ENCODE measurements at places on chromosomes 2 and 18. TPM values are rescaled to one million over a fixed set of nuclear protein-coding genes. Genes with fewer than 3 reads are reported as not detected.

The SPATA3 gene
- not detected for total RNA-seq

DNA sequence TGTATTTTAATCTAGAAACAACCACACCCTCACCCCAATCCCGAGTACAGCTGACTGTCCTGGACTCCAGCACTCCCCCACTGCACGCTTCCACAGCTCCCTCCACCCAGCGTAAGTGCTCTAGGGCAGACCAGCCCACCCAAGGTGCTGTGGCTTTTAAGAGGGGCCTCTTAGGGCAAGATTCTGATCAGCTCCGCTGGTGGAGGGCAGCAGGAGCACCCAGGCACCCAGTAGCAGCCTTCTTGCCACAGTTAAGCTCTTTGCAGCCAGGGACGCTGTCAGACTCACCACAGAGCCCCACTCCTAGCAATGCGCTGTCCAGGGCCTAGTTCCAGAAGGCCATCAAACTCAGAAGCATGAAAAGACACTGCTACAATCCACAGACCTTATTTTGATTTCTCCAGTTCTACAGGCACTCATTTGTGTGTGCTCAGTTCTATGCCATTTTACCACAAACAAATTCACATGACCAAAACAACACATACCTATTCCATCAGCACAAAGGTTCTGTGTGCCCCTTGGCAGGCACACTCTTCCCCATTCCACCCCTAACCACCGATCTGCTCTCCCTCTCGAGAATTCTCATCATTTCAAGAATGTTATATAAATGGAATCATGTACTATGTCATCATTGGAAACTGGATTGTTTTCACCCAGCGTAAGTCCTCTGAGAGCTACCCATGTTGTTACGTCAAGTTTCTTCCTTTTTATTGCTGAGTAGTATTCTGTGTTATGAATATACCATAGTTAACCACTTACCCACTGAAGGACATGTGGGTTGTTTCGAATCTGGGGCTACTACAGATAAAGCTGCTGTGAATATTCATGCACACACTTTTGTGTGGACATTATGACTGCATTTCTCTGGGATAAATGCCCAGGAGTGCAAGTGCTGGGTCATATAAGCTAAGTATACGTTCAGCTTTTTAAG lies 40.4 kb downstream of the PTPN2 start:
- no peak for DNase-seq
- peaks cover 24% of the 10 kb centered on the region for H3K4me1 ChIP-seq
- no peak overlapping the region for H3K27ac ChIP-seq
- H3K36me3 ChIP-seq = peaks cover 5% of the 10 kb centered on the region
- H3K4me3 ChIP-seq = no peak overlapping the region

DNA sequence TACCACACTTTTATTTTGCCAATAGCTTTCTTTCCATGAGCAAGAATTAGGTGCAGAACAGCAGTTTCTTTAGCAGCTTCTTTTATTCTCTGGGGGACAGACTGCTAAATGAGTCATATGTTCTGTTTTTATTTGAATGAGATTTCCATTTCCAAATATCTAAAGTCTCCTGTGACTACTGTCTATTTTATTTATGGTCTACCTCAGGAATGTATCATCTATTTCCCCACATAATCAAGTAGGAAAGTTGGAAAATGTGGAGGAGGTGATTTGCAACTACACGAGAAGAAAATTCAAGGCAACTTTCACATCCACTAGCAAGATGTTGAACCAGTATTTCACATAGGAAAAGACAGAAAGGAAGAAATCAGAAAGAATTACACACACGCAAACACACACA lies 139.9 kb upstream of the MEX3C start:
- no peaks in the 10 kb centered on the region for H3K36me3 ChIP-seq
- peaks cover 16% of the 10 kb centered on the region for H3K27me3 ChIP-seq
- H3K4me1 ChIP-seq = no peaks in the 10 kb centered on the region

DNA sequence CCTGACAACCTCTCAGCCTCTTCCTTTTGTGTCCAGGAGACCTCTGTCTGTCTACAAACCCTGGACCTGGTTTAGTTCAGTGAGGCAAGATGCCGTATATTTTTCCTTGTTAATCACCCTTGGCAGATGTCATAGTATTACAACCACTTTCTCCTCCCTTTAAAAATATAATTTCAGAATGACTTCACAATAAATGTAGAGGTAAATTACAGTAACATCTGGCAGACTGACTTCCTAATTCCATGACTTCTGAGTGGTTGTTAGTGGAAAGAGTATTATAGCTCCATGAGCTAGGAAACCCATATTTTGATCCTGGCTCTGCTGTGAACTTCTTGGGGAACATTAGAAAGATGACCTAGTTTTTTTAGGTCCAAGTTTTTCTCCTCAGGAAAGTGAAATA lies 39.5 kb downstream of the SPATS2L start:
- no peaks in the 10 kb centered on the region for H3K27me3 ChIP-seq
- no peaks in the 10 kb centered on the region for H3K36me3 ChIP-seq
- DNase-seq = no peak
- no peak overlapping the region for H3K27ac ChIP-seq
- no peak overlapping the region for H3K4me3 ChIP-seq

DNA sequence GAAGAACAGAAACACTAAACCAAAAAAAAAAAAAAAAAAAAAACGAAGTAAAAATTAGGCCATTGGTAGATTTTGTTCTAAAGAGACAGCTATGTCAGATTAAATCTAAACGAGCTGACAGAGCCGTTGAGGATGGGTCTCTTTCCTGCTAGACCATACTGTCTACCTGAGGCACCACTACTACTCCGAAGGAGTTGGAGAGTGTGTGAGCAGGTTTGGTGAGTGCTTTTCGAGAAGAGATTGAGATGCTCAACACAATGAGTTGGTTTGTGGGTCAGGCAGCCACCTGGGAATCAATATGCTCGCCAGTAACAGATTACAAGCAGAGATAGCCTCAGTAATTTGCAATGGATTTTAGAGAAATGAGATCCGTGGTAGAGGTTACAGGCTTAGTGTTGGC lies 281.5 kb upstream of the EPAS1 start:
- no peak overlapping the region for H3K27ac ChIP-seq
- H3K36me3 ChIP-seq = no peaks in the 10 kb centered on the region
- no peak for DNase-seq
- H3K4me1 ChIP-seq = no peaks in the 10 kb centered on the region
- H3K27me3 ChIP-seq = no peaks in the 10 kb centered on the region
- no peak overlapping the region for H3K4me3 ChIP-seq

The CAVIN2 gene
- total RNA-seq = not detected

GRCh38 chr2:120864981-120865380 lies 129.3 kb downstream of the GLI2 start:
- no peak overlapping the region for H3K27ac ChIP-seq
- H3K27me3 ChIP-seq = no peaks in the 10 kb centered on the region
- no peaks in the 10 kb centered on the region for H3K4me1 ChIP-seq
- H3K36me3 ChIP-seq = no peaks in the 10 kb centered on the region
- DNase-seq = no peak
- H3K4me3 ChIP-seq = no peak overlapping the region

GRCh38 chr18:52007105-52007504 lies 332.9 kb upstream of the DCC start:
- no peak overlapping the region for H3K27ac ChIP-seq
- H3K36me3 ChIP-seq = no peaks in the 10 kb centered on the region
- no peak overlapping the region for H3K4me3 ChIP-seq
- no peaks in the 10 kb centered on the region for H3K27me3 ChIP-seq
- DNase-seq = no peak
- no peaks in the 10 kb centered on the region for H3K4me1 ChIP-seq

DNA sequence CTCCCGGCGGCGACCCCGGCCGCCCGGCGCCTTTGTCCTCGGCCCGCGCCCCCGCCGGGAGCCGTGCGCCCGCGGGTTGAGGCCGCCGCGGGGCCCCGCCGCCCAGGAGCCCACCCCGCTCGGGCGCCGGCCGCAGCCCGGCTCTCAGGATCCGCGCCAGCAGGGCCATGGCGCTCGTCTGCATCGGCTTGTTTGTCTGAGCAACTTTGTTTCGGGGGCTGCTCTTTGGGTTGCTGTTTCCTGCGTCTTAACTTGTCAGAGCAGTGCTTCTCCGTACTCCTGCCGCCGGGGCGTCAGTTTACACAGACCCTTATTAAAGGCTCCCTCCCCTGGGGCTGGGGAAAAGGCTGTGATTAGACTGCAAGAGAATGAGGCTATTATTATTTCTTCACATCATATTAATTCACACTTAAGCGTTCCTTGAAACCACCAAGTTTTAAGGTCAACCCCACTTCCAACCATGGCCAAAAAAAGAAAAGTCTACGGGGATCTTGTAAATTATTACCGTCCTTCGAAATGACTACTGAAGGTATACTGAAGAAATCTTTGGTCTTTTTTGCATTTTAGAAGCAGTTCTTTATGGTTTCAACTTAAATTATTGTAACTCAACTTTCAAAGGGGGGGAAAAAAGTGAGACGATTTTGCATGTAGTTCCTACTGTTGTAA lies at the start of gene CYP27C1:
TSS of gene CYP27C1 (minus strand) at position 198 of the 666 bp plus-strand sequence. CDS start at position 169, 29 bp downstream.
- peak; percentile 25 for DNase-seq
- H3K36me3 ChIP-seq = no peaks in the 10 kb centered on the region
- peaks cover 27% of the 10 kb centered on the region for H3K4me1 ChIP-seq
- no peak within 1 kb of the TSS for H3K27ac ChIP-seq
- no peak within 1 kb of the TSS for H3K4me3 ChIP-seq
- peaks cover 19% of the 10 kb centered on the region for H3K27me3 ChIP-seq

The GKN2 gene
- total RNA-seq = not detected

DNA sequence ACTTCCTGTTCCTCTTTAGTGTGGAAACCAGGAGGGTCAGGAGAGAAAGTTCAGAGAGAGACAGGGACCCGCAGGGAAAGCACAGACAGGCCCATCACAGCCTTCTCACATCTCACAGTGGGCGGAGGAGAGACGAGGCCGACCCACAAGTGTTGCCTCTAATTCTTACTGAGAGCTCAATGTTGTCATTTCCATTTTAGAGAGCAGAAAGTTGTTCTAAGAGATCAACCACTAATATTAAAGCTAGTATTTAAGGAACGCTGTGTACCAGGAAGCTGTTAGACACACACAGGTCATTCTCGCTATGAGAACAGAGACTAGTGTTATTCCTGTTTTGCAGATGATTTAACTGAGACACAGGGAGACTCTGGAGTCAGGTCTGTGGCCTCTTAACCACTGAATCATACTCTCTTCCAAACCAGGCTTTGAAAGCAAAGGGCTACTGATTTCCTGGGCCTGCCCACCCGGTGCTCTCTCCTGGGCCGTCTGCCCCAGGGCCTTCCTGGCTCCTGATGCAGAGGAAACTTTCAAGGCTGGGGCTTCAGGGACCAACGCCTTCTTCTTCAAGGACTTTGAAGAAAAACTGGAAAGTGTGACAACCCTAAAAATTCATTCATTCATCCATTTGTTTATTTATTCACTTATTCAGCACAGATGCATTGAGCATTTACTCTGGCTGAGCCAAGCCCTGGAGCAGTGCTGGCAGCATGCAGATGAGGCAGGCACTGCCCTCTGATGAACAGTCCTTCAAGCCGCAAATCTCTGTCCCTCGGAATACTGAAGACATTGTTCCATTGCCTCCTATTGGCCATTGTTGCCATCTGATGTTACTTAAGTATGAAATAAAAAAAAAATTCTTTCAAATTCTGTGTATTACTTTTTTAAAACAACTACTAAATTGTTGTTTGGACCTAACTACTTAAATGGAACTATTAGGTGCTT lies 37.2 kb upstream of the BIN1 start:
- H3K27ac ChIP-seq = no peak overlapping the region
- H3K4me1 ChIP-seq = peaks cover 6% of the 10 kb centered on the region
- DNase-seq = no peak
- H3K27me3 ChIP-seq = no peaks in the 10 kb centered on the region
- H3K36me3 ChIP-seq = no peaks in the 10 kb centered on the region
- H3K4me3 ChIP-seq = no peak overlapping the region

The SPC25 gene
- 0.22 TPM for total RNA-seq

DNA sequence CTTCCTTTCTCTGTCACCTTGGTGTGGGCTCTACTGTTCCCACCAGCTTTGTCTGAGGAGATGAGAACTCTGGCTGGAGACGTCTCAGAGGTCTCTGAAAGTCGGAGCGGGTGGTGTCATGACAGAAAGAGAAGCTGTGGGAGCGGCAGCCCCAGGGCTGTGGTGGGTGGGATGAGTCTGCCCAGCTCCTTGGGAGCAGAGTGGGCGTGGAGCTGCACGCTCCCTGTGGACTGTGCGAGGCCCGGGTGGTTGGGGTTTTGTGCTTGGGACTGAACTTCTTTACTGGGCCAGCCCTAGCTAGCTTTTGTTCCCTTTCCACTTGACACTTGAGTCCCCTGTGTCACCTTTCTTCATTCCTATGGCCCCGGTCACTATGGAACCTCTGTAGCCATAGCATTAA lies 10.4 kb downstream of the TOGARAM2 start:
- no peaks in the 10 kb centered on the region for H3K36me3 ChIP-seq
- no peak for DNase-seq
- no peak overlapping the region for H3K4me3 ChIP-seq
- H3K27me3 ChIP-seq = no peaks in the 10 kb centered on the region

GRCh38 chr18:49400398-49401072 lies 59.9 kb downstream of the DYM start:
- H3K4me3 ChIP-seq = no peak overlapping the region
- DNase-seq = no peak
- no peaks in the 10 kb centered on the region for H3K36me3 ChIP-seq
- H3K27me3 ChIP-seq = no peaks in the 10 kb centered on the region
- H3K27ac ChIP-seq = no peak overlapping the region
- peaks cover 12% of the 10 kb centered on the region for H3K4me1 ChIP-seq

DNA sequence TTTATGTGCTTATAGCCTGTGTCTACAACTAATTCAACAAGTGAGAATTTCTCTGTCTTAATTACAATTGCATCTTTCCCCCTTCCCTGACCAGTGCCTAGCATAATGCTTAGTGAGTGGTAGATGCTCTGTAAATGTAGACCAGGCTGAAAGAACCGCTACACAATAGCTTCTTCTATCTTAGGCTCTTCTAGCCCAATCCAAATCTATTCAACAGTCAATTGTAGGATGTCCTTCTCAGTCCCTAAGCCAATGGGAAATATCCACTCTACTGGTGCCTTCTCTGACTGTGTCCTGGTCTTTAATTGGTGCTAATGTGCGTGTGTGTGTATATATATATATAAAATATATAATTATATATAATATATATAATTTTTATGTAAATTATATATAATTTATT lies 34.1 kb upstream of the GCC2 start:
- H3K27ac ChIP-seq = no peak overlapping the region
- no peaks in the 10 kb centered on the region for H3K27me3 ChIP-seq
- H3K4me1 ChIP-seq = no peaks in the 10 kb centered on the region
- no peaks in the 10 kb centered on the region for H3K36me3 ChIP-seq

GRCh38 chr2:12116228-12116750 lies 369.9 kb downstream of the LPIN1 start:
- no peaks in the 10 kb centered on the region for H3K36me3 ChIP-seq
- H3K27ac ChIP-seq = peak overlapping the region; percentile 42
- no peaks in the 10 kb centered on the region for H3K27me3 ChIP-seq
- DNase-seq = peak; percentile 75
- no peak overlapping the region for H3K4me3 ChIP-seq

DNA sequence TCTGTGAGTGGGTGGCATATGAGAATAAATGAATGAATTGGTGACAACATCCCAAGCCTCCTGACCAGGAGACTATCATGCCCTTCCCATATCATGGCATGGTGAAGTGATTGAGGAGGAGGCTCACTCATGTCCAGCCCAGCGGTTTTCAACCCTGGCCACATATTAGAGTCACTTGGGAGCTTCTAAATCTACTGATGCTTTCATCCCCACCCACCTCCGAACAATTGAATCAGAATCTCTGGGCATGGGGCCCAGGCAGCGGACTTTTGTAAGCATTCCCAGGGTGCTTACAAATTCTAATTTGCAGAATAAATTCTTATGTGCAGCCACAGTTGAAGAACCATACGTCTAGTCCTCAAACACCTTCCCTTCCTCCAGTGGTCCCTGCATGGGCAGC lies 81.7 kb upstream of the SEC11C start:
- no peak overlapping the region for H3K27ac ChIP-seq
- DNase-seq = no peak
- no peaks in the 10 kb centered on the region for H3K27me3 ChIP-seq
- no peaks in the 10 kb centered on the region for H3K36me3 ChIP-seq
- H3K4me1 ChIP-seq = peaks cover 14% of the 10 kb centered on the region

The DNAJC5G gene
- total RNA-seq = 0.39 TPM
